ENCODE measurements at places on chromosomes 16 and 17.

DNA sequence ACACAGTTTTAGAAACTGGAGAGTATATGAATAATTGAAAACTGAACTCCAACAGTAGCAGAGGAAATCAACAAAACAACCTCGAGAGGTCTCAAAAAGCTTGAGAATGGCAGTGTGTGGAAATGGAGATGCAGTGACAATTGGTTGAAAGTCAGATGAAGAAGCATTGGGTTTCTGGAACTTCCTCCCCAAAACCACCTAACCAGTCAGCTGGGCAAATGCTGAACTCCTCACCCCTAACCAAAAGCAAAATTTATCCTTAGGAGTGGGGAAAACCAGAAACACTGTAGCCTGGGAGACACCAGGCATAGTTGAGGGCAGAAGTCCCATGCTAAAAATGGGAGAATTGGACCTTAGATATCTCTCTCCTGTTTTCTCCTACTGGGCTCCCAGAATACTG lies 109.9 kb downstream of the TANC2 start:
- no peak overlapping the region for H3K27ac ChIP-seq
- DNase-seq: no peak
- no peak overlapping the region for H3K4me3 ChIP-seq

- no peaks in the 10 kb centered on the region for H3K27me3 ChIP-seq
- peaks cover 31% of the 10 kb centered on the region for H3K36me3 ChIP-seq
- H3K27ac ChIP-seq: peak overlapping the region; percentile 95
- peak; percentile 80 for DNase-seq
These were observed 517 bp downstream of the RUNDC1 start for GRCh38 chr17:42980766-42981397.

DNA sequence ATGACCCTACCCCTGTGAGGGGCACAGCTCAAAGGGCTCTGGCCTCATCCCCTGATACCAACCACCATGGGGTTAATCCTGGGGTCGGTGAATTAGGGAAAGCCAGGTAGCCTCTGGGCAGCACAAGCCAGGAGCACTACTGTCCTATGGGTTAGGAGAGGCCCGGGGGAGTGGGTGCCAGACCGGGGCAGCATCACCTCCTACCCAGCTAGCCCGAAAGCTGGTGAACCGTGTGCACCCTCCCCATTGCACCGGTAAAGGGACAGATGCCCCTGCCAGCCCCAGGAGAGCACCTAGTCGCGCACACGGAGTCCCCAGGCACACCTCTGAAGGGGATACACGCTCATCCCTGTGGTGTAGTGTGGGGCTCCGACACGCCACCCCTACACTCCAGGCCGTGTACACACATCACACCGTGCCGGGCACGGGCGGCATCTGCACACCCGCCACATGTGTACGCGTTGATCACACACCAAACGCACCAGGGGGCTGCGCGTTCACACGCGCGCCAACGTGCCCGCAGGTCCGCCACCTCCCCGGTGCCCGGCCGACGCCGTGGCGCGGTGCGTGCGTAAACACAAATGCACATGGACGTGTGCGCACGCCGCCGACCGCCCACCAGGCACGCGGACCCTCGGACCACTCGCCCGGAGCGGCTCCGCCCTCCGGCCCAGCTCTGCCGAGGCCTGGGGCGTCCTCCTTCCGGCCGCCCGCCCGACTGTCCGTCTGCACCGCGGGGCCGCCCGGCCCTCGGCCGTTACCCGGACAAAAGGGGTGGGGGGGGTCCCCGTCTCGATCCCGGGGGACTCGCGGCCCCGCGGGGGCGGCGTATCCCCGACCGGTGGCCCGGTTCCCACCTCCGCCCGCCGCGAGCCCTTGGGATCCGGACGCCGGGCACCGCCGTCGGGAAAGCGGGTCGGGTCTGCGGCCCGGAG lies 785 bp downstream of the UBALD1 start:
- no peak overlapping the region for H3K27ac ChIP-seq
- H3K27me3 ChIP-seq: no peaks in the 10 kb centered on the region
- H3K36me3 ChIP-seq: no peaks in the 10 kb centered on the region
- H3K4me3 ChIP-seq: peak overlapping the region; percentile 73
- H3K4me1 ChIP-seq: peaks cover 42% of the 10 kb centered on the region
- DNase-seq: peak; percentile 48

DNA sequence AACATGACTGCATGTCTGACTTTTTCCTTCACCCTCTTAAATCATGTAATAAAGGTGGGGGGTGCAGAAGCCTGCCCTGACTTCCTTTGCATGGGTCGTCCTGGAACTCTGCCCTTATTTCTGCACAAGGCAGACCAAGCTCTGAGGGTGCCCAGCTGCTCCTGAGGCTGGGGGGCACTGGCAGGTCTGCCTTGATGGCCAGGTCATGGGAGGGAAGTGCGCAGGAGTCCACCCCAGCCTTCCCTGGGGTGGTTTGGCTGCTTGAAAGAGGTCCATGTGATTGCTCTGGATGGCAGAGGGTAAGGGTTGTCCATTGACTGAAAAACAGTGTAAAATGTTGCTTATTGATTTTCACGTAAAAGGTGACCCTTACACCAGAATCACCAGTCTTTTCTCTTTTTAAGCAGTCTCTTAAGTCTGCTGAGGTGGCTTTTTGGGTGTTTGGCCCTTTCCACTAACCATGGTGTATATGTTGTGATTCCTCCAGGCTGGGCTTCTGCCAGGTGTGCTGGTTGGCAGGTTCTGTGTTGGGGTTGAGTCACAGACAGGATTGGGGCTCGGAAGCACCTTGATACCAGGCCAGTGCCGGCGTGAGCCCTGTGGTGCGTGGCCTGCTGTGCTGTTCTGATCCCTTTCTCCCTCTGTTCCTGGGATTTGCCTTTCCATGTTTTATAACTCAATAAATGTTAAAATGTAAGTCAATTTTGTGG lies 19.4 kb downstream of the DHX38 start:
- no peak for DNase-seq
- no peak overlapping the region for H3K4me3 ChIP-seq
- H3K4me1 ChIP-seq: peaks cover 3% of the 10 kb centered on the region
- H3K27ac ChIP-seq: no peak overlapping the region
- H3K27me3 ChIP-seq: no peaks in the 10 kb centered on the region
- H3K36me3 ChIP-seq: peaks cover 37% of the 10 kb centered on the region

GRCh38 chr17:15157051-15157450 lies 108.1 kb downstream of the PMP22 start:
- no peak overlapping the region for H3K27ac ChIP-seq
- no peaks in the 10 kb centered on the region for H3K36me3 ChIP-seq
- H3K4me3 ChIP-seq: no peak overlapping the region
- DNase-seq: no peak
- no peaks in the 10 kb centered on the region for H3K4me1 ChIP-seq

DNA sequence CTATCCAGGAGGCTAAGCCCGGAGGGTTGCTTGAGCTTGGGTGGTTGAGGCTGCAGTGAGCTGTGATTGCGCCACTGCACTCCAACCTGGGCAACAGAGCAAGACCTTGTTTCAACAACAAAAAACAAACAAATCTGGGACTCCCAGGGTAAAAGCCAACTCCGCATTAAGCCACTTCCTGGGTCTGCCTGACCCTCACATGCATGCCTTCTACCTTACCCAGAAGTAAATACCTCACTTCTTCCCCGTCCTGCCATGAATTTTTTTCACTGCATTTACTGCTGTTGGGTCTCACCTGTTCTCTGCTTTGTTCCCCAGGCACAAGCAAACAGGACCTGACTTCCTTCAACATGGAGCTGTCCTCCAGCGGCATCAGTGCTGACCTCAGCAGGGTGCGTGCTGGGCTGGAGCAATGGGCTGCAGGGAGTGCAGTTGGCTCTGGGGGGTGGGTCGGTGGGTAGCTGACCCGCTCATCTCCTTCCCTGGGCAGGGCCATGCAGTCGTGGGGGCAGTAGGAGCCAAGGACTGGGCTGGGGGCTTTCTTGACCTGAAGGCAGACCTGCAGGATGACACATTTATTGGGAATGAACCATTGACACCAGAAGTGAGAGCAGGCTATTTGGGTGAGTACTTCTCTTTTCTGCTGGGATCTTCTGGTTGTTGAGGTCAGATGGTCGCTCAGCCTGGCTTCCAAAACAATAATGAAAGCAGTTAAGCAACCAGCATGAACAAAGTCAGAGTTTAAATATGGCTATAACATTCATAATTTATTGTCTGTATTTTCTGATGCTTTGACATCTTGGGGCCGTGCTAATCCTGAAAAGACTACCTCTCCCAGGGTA lies 16.4 kb downstream of the ITGAL start:
- no peak for DNase-seq
- H3K27me3 ChIP-seq: no peaks in the 10 kb centered on the region
- H3K27ac ChIP-seq: peak overlapping the region; percentile 60
- peaks cover 57% of the 10 kb centered on the region for H3K4me1 ChIP-seq
- no peak overlapping the region for H3K4me3 ChIP-seq

DNA sequence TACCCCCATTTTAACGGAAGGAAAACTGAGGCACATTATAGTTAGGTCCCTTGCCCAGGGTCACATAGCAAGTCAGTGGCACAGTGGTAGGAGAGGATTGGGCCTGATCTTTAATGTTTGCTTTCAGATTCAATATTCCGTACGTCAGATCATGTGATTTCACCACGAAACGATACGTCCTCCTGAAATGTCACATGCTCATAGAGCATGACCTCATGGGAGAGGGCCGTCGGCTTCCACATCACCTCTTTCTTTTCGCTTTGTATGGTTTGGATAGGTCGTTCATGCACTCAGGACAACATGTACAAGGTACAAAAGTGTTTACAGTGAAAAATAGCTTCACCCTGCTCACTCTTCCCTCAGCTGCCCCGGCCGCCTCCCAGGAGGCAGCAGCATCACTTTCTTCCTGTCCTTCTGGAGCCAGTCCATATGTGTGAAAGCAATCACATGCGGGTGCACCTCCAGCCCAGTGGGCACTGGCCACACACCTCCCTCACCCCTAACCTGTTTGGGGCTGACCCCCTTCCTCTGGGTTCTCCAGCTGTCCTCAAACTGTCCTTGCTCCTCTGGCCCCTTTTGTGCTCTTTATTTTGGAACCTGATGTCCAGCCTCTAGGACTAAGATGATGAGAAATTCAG lies 199.9 kb downstream of the FOXL1 start:
- H3K4me3 ChIP-seq: no peak overlapping the region
- H3K27ac ChIP-seq: no peak overlapping the region
- no peaks in the 10 kb centered on the region for H3K36me3 ChIP-seq
- H3K4me1 ChIP-seq: no peaks in the 10 kb centered on the region

DNA sequence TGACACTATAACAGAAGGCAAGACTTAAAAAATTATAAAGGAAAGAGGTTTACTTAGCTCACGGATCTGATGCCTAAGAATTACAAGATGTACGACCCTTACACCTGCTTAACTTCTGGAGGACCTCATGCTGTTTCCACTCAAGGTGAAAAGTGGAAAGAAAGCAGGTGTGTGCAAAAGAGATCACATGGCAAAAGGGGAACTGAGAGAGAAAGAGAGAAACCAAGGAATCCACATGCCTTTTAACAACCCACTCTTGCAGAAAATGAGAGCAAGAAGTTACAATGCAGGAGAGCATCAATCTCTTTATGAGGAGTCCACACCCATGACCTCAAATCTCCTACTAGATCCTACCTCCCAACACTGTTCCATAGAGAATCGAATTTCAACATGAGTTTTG lies 2382.2 kb downstream of the TP53TG3F start:
- DNase-seq: no peak
- H3K27me3 ChIP-seq: no peaks in the 10 kb centered on the region
- no peaks in the 10 kb centered on the region for H3K36me3 ChIP-seq
- H3K27ac ChIP-seq: no peak overlapping the region
- H3K4me3 ChIP-seq: no peak overlapping the region
- no peaks in the 10 kb centered on the region for H3K4me1 ChIP-seq

GRCh38 chr17:74424657-74425056 lies 7.2 kb upstream of the GPRC5C start:
- no peaks in the 10 kb centered on the region for H3K36me3 ChIP-seq
- peaks cover 19% of the 10 kb centered on the region for H3K27me3 ChIP-seq
- no peaks in the 10 kb centered on the region for H3K4me1 ChIP-seq
- H3K4me3 ChIP-seq: no peak overlapping the region

- DNase-seq: no peak
- peaks cover 13% of the 10 kb centered on the region for H3K27me3 ChIP-seq
- no peaks in the 10 kb centered on the region for H3K4me1 ChIP-seq
- no peak overlapping the region for H3K4me3 ChIP-seq
These were observed 55.0 kb downstream of the DNAH17 start for GRCh38 chr17:78522031-78522809.

- no peak overlapping the region for H3K4me3 ChIP-seq
- H3K27me3 ChIP-seq: no peaks in the 10 kb centered on the region
- peaks cover 21% of the 10 kb centered on the region for H3K4me1 ChIP-seq
- DNase-seq: no peak
- H3K36me3 ChIP-seq: peaks cover 43% of the 10 kb centered on the region
- peak overlapping the region; percentile 91 for H3K27ac ChIP-seq
These were observed 111.5 kb upstream of the TOB1 start for GRCh38 chr17:50977487-50978159.

DNA sequence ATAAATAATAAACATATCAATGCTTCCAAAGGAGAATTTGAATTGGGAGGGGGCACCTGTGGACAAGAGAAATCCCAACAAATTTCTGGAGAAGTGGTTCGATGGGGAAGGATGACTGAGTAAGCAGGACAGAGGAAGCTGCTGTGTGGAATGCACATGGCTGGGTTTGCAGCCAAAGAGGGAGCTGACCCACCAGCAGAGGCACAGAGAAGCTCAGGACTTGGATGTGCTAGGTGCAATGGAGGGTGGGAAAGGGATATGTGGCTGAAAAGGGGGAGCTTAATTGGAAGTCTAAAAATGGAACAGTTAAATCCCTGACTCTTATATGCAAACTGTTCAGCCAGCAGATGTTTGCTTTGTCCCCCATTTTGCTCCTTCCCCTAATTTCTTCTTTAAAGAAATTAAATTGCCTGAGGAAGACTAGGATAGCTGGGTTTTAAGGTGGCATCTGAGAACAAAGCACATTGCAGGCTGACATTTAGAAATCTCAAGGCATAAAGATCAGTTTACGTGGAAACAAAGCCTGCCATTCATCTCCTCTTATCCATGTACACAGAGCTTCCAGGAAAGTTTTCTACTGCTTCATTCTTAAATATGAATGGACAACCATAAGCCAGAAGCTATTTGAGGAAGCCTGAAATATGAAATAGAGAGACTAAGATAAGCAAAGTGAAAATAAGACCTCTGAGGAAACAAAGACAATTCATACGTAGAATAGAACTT lies 23.0 kb upstream of the TNS4 start:
- no peaks in the 10 kb centered on the region for H3K27me3 ChIP-seq
- no peak overlapping the region for H3K4me3 ChIP-seq
- no peak for DNase-seq
- no peak overlapping the region for H3K27ac ChIP-seq
- peaks cover 47% of the 10 kb centered on the region for H3K4me1 ChIP-seq

GRCh38 chr17:58680038-58680369 lies 11.8 kb downstream of the TEX14 start:
- H3K27ac ChIP-seq: no peak overlapping the region
- DNase-seq: no peak
- no peak overlapping the region for H3K4me3 ChIP-seq
- H3K27me3 ChIP-seq: peaks cover 8% of the 10 kb centered on the region
- no peaks in the 10 kb centered on the region for H3K4me1 ChIP-seq
- no peaks in the 10 kb centered on the region for H3K36me3 ChIP-seq

Data from activated CD8-positive, alpha-beta T cell treated with anti-CD3 and anti-CD28 coated beads, Interleukin-2, amount 10 ng/mL, durations not matched to agents 7 days and 5 days (primary cell).